ENCODE measurements at places on chromosomes 7 and 10.
A peak's percentile ranks its signal among the peaks of the same experiment; 100 is the strongest.

DNA sequence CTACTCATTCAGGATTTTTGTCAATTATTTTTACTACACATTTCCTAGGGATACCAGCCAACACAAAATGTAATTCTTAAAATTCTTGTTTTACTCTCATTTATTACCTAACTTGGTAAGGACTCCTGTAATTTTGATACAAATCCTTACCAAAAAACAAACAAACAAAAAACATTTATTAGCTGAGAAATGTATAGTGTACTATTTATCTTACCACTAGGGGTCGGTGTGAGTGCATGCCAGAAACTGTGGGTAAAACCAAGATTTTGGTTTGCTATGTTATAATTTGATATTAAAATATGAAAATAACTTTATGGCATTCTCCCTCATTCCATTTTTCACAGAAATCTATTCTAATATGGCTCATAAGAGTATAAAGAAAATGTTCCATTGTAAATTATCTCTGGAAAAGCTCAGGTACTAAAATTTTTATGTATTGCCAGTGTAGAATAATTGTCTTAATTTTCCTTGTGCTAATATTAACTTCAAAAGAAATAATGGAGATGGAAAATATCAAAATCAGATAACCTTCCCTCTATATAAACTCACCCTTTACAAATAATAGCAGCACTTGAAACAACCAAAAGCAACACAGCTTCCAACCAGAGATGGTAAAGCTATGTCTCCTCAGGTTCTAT is 290.8 kb upstream of the PCDH15 start:
- DNase-seq, result peak; percentile 3

DNA sequence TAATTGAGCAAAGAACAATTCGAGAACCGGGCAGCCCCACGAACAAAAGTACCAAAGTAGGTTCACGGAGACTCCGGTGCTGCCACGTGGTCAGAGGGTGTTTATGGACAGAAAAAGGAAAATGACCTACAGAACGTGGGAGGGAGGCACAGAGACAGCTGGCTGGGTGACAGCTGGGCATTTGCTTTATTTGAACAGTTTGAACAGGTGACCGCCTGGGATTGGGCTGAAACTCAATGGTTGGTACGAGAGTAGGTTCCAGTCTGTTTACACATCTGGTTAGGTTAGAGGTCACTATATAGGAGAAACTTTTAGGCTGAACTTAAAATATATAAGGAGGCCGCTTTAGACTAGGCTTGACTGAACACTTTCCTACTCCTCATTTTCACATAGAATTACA is 50.6 kb upstream of the CELF2 start:
- no peak for DNase-seq

DNA sequence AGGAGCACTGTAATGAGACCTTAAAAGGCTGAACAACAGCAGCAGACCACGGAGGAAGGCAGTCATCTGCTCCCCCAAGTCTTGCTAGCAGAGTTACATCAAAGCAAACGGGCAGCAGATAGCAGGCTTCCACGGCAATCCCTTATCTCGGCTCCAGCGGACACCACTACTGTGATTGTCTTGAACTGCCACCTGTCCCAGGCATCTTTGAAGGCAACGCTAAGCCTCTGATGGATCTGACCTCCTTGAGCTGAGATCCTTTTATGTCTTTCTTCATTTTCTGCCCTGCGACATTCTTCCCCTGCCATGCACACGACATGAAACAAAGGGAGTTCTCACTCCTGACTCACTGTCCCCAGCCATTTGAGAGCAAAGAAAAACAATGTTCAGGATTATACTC is 111.7 kb downstream of the GLI3 start:
- DNase-seq, result no peak

DNA sequence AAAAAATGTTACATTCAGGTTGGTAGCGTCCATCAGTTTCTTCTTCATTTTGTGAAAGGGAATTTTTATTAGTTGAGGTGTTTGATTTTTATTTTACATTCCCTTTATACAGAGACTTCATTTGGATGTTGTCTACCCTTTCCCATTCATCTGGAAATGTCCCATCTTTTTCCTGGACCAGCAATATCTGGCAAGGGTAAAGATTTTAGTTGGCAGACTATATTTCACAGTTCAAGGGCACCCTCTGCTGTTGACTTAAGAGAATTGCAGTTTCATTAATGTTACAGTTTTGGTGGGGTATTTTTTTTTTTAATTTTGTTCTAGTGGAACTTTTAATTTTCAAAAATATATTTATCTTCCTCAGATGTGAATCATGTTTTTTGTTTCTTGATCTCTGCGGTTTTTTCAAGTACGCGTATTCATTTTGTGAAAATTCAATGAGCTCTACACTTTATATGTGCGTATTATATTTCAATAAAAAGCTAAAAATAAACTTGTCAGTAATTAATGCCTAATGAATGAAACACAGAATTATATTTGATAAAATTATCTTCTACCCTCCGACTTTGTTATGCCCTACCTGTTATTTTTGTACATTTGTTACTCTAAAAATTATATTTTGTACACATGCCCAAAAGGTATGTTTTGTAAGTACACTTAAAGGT is 97.9 kb upstream of the KLF14 start:
- peak; percentile 51 for DNase-seq

- DNase-seq, result no peak
These were observed 24.3 kb downstream of the DENND2A start for GRCh38 chr7:140616328-140616727.

DNA sequence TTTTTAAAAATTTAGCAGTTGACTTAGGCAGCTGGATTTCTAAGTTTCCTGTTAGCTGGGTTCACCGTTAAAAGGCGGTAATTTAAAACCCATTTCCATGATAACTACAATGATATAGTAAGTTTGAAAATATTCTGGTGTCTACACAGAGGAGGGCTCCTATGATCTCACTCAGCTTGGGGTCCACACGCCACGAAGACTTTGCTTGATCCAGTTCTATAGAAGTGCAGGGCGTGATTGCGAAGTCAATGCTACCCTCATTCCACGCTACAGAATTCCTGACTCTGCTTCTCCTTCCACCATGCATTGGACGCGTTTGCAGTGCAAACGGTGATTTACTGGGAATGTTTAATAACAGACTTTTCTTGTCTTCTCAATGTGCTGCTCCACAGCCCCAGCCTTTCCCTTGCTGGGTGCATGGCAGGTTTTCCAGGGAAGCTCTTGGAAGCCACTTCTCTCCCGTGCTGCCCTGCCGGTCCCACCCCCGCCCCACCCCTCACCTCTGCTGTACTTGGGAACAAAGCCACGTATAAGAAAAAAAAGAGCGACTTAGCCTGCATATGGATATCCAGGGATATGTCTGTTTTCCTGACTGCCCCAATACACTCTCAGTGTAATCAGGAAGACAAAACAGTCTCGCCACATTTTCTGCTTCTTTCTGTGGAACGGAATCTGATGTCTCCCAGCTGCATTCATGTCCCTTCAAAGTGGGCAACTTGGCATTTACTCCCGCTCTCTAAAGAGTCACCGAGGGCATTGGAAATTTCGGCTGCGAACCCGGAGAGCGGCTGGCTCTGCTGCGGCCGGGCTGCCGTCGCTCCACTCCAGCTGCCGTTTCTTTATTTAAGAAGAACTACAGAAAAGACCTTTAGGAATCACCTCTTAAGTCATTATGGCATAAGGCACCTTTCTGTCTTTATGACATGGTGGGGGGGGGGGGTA is 434.4 kb upstream of the MGMT start:
- DNase-seq, result no peak

- DNase-seq, result no peak
These were observed 32.4 kb downstream of the CTBP2 start for GRCh38 chr10:125127986-125128385.

GRCh38 chr10:11013836-11014235 is 3.8 kb upstream of the CELF2 start:
- DNase-seq, result no peak

DNA sequence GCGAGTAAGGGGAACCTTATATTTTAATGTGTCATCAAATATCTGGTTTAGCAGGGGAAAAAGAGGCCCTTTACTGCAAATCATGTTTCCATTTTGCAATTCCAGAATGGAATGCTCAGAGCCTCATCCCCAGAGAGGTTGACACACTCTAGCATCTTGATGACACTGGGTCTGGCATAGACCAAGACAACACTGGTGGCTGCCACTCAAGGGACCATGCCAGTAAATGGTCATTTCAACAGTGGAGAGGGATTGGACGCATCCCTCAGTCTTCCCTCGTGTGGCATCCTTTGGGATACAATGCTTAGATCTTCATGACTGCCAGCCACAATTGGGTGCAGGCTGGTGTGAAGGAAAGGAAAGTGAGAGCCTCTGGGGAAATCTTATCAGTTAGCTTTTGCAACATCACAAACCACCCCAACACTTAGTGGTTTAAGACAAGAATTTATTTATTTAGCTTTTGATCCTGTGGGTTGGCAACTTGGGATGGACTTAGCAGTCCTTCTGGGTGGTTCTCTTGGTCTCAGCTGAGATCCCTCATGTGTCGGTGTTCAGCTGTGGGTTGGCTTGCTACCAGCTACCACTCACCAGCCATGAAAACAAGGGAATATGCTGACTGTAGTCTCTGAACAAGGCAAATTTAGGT is 21.6 kb downstream of the TACC2 start:
- DNase-seq, result no peak

DNA sequence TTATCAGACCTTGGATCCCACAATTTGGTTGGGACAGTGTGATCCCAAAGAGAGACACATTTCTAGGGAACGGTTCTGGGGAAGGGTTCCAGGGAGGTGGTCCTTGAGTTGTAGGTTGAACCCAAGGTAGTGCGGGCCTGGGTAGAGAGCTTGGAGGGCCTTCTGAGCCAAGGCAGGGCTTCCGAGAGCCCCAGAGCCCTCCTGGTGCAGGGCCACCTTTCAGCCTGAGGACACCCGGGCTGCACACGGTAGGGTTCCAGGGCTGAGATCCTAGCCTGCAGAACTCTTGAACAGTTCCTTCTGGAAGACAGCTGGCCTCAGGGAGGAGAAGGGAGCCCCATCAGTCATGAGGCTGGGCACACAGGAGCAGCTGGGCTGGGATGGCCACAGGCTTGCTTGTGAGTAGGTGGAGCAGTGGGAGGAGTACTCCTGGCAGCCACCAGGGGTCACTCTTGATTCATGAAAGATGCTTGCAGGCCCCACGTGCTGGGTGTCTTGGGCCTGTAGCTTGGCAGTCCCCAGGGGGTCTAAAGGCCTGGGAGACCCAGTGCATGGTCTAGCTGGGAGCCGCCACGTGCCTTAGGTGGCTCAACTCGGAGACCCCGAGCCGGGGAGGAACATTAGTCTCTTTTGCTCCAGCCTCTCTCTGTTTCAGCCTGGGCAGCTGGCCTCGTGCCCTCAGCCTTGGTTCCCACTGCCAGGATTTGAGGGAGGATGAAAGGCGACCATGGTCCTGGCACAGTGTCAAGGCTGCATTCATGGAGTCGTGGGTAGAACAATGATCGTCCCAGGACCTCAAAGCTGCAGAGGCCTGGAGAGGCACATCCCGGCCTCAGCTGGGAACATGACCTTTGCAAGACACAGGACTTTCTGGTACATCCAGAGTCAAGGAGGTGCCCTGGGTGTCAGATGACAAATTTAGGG is 381.6 kb downstream of the TYW1 start:
- peak; percentile 73 for DNase-seq

DNA sequence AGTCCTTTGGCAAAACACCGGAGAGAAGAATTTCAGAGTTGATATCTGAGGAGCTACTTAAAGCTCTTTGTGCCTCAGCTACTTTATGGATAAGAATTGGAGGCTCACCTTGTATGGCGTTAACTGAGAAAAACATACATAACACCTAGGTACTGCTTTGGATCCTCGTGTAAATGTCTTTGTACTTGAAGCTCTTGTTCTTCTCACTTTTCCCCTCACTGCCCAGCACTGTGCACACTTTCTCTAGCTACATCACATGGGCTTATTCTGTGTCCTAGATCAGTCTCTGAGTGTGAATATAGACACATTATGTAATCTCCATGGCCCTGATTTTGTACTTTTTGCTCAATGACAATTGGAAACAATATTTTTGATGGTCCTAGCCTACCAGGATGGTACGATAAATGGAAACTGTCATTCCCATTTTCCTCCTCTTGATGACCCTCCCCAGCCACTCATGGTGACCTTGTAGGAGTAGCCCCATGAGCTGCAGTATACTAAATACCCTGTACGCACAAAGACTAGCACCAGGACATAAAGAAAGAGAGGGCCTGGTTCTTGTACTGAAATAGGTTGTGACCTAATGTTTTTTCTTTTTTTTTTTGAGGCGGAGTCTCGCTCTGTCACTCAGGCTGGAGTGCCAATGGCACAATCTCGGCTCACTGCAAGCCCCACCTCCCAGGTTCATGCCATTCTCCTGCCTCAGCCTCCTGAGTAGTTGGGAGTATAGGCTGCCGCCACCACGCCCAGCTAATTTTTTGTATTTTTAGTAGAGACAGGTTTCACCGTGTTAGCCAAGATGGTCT is 22.1 kb downstream of the STAMBPL1 start:
- DNase-seq, result no peak

DNA sequence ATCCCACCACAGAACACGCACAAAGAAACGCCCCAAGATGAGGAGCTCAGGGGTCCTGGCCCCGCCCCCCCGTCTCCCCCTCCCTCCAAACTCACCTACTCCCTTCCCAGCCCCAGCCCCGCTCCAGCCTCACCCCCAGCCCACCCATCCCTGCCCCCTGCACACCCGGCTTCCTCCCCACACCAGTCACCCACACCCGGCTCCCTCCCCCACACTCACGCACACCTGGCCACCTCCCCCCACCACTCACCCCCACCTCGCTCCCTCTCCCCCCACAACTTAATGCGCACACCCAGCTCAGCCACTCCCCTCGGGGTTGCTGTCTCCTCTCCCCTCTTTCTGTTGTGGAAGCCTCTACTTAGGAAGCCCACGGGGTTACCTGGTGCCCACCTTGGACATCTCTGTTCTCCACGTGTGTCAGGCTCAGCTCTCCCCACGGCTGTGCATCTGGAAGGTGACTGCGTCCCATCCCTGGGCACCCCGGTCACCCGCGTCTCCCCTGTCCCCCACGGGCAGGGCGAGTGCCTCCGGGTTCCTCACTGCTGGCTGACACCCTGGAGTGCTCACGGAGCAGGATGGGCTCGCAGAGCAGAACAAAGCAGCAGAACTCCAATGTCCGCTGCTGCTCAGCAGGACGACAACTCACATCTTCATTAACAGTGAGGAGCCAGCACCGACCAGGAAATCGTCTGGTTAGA is 166.8 kb downstream of the USP6NL start:
- DNase-seq, result no peak

DNA sequence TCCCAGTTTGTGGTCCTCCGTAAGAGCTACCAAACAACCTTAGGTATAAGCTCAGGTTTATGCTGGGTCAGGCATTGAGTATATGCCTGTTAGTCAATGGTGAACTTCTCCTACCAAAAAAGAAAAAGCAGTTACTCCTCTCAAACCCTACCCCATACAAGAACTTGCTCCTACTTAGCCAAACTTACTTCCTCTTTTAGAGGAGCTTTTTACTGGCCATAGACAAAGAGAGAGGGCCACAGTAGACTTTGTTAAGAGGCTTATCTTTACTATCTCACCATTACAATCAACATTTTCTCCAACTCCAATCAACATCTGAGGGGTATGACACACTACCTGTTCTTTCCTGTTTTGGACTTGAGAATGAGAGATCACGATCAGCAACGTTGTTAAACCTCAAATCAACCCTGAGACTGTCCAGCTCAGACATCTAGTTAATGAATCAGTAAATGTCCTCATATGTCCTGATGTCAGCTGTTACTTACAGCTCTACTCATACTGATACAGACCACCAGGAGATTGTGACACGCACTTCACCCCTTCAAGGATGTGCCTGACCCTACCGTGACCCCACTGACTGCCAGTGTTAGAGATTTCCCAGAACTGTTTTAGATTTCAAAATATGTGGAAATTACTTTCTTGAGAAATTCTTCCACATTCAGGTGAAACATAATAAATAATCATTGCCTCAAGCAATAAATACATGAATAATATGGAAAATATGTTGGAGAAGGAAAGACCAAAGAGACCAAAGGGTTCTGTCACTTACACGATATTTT is 18.4 kb upstream of the CCDC71L start:
- peak; percentile 29 for DNase-seq

GRCh38 chr10:107767185-107767584 is 602.7 kb upstream of the SORCS1 start:
- no peak for DNase-seq

Data from GM20000 (cell line).